NCI-H1694 treated with DMSO at 0.1 percent for 48 hours (cell line): ENCODE measurements at places on chromosomes 7 and 10.

DNA sequence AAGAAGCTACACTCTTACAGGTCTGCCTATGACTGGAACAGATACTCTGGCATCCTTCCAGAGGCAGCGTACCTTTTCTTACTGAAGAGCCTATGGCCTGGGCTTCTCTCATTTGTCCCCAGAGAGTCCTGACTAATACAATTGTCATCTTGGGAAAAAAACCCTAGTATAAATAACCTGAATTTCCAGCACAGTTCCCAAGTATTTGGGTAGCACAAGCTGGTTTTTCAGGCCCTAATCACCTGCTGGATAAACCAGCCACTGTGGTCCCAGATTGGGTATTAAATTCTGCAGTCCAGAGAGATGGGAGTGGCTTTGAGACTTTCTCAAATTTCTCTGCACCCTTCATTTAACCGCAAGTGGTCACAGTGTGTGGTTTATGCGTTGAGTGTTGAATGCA lies 186.8 kb upstream of the NEBL start:
- no peak for DNase-seq

- no peak for DNase-seq
These were observed 54.6 kb downstream of the AGMO start for GRCh38 chr7:15507171-15507570.

GRCh38 chr7:80493121-80493849 lies 18.6 kb downstream of the GNAT3 start:
- DNase-seq: no peak

DNA sequence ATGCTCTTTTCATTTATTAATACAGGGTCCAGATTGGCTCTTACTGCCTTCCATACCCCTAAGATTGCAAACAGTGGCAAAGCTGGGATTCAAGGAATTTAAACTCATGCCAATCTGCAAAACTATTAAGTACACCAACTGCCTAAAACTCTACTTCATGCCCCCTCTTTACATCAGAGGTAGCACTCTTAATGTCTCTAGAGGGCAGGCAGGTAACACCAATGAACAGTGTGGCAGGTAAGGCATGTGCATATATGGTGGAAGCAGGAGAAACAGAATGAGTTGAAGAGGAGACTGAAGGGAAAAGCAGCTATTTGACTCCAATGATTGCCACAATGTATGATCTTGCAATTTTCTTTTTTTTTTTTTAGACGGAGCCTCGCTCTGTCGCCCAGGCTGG lies 156.7 kb downstream of the BTAF1 start:
- DNase-seq: no peak

DNA sequence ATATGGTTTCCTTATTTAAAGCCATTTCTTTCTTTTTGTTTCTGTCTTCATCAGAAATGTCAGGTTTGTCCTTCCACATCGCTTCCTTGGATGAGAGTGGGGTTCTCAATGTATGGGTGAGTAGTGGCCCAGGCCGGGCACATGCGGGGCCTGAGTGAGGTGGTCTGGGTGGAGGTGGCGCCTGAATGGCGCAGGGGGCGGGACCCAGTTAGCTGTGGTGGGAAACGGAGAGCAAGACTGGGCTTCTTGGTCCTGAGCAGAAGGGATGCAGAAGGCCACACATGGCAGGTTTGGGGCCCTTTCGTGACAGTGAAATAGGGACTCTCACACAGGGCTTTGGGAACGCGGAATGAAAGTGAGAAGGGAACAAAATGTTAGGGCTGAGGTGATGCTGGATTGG lies 70.0 kb downstream of the DYNC2I1 start:
- DNase-seq: no peak

GRCh38 chr7:66377045-66377444 lies 171.9 kb downstream of the TPST1 start:
- no peak for DNase-seq

- DNase-seq: no peak
These were observed 3.1 kb downstream of the SYPL1 start for GRCh38 chr7:106108991-106109390.

- peak; percentile 23 for DNase-seq
These were observed 1288.5 kb downstream of the GATA3 start for GRCh38 chr10:9342885-9343570.

- DNase-seq: peak; percentile 47
These were observed 5.7 kb upstream of the GOT1 start for GRCh38 chr10:99435986-99436638.

GRCh38 chr7:35037211-35037525 lies at the start of gene DPY19L1:
Gene DPY19L1 (minus strand): TSS chr7:35037485. CDS start chr7:35037394, 91 bp downstream.
- no peak for DNase-seq

DNA sequence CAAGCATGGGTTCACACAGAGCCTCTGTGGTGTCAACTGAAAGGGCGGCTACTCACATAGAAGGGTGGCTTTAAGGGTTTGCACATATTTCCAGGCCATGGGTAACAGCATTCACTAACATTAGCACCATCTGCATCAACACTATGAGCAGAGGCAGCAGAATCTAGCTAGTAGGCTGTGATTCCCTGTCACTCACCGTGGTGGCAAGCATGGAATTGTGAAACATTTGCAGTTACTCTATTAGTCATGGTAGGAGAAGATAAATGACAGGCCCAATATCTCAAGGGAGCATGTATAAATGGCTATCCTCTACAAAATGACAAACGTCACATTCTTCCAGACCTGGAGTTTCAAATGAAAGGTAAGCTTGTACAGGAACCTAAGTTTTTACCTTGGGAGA lies 32.2 kb upstream of the CUBN start:
- no peak for DNase-seq

DNA sequence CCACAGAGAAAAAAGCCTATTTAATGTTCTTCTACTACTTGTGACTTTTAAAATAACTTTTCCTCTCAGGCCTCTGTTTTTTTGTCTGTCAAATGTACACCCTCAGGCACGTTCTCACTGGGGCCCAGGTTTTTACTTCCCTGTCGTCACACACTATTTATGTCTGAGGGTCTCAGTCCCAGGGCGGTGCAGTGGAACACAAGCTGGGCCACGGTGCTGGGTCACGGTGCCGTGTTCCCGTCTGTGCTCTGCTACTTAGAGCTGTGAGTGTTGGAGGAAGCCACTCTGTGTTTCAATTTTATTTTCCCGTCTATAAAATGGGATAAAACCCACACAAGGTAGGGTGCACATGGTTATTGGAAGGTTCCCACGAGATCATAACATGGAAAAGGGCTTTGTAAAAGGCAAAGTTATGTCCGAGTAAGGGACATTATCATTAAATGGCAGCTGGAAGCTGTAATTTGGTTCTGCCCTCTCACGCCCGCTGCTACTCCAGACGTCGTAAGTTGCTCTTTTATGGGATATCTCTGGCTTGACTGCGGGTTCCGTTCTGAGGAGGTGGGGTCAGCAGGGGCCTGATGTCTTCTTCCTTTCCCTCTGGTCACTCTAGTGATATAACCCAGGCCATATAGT lies 25.2 kb downstream of the ZNF775 start:
- DNase-seq: no peak

GRCh38 chr7:127770885-127771284 lies 118.9 kb downstream of the SND1 start:
- peak; percentile 93 for DNase-seq

DNA sequence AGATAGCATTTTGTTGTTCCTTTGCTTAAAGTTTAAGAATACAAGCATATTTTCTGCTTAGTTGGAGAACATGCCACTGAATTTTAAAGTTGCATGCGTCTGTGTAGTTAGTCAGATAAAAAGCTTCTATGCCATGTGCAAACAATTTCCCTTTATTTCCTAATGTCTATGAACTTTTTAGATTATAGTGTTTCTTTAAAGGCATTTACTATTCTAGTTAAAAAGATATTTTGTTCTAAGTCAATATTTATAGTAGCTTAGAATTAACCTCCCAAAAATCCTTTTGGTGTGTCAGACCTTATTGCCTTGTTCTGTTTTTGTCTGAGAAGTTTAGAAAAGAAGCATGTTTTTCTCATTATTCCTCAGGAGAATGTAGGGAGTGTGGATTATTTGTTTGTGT lies 99.0 kb upstream of the GATA3 start:
- no peak for DNase-seq

DNA sequence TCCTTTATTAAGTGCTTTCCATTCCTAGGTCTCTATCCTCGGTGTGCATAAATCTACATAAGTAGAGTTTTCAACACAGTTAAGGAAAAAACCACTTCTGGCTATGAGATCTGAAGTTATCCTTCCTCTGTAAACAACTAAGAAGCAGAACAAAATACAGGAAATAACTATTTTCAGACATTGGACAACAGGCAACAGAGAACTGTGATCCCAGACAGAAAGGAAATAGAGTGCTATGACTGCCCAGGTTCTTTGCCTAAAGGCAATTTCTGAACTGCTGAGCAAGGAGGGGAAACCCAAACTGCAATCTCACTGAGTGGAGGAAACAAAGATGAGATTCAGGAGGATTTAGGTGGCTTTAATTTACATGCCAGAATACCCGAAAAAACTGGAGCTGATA lies 285.4 kb downstream of the SNX13 start:
- no peak for DNase-seq
